ENCODE measurements at places on chromosomes 16 and 17.

- DNase-seq = no peak
These were observed at the start of gene AATK for GRCh38 chr17:81166033-81166492. Gene AATK (minus strand): TSS chr17:81166221. CDS start chr17:81165992, 229 bp downstream.

- DNase-seq = no peak
These were observed 18.9 kb upstream of the CFAP20 start for GRCh38 chr16:58148099-58148498.

GRCh38 chr17:41082626-41083025 is 1.3 kb upstream of the KRTAP4-7 start:
- no peak for DNase-seq

GRCh38 chr16:86232496-86232895 is 277.8 kb upstream of the FOXF1 start:
- no peak for DNase-seq

DNA sequence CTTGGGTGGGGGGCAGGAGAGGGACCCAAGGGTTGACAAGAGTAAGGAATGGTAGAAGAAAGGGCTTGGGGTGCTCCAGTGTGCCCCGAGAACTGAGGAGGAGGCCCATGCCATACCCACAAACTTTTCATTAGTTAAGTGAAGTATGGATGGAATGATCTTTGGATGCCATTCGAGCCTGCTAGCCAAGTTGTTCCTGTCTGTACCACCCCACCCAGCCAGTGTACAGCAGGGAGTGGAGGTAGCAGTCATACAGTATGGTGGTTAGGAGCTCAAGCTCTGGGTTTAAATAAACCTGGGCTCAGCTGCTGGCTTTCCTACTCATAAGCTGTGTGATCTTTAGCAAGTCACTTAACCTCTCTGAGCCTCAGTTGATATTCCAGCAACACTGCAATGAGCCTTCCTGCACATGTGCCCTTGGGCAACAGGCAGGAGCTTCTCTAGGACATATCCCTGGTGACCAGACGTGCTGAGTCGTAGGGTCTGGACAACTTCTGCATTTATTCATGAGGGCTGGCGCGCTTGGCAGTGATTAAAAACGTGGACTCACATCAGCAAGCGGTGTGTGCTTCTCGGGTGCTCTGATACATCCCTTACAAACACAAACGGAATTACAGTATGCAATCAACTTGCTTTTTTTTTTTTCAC is 22.9 kb downstream of the ITPRIPL2 start:
- DNase-seq = no peak

DNA sequence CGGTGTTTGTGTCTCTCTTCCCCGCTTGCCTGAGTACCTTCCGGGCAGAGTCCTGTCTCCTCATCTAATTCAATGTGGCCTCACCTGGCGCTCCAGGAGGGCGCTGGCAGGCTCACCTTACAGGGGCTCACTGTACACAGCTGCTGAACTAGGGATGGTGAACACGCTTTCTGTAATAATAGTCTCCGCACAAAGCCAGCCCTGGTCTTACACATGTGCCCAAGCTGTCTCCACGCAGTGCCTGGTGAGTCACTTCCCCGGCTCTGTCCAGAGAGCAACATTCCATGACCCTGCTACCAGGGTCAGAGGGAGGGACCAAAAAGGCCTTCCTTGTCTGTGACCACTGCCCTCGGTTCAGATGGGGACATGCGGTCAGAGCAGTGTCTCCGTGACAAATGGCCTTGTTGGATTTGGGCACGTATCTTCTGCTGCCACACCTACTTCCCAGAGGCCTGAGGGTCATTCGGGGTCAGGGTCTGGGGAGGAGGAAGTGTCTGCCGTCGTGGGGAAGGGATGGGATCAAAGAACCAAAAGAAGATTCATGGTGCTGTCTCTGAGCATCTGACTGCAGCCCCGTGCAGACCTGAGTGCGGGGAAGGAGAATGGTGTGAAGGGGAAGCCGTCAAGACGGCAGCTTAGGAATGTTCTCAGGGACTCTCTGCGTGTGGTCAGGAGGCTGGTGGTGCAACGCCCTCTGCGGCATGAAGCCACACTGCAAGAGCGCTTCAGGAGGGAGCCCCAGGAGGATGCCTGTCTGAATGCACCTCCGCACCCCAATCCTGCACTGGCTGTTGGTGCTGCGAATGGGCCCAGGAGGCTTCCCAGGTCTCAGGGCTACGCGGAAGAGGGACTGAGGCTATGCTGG is 68.8 kb downstream of the IL21R start:
- DNase-seq = no peak

GRCh38 chr17:38898812-38899348 is 26.5 kb upstream of the LASP1NB start:
- DNase-seq = no peak

DNA sequence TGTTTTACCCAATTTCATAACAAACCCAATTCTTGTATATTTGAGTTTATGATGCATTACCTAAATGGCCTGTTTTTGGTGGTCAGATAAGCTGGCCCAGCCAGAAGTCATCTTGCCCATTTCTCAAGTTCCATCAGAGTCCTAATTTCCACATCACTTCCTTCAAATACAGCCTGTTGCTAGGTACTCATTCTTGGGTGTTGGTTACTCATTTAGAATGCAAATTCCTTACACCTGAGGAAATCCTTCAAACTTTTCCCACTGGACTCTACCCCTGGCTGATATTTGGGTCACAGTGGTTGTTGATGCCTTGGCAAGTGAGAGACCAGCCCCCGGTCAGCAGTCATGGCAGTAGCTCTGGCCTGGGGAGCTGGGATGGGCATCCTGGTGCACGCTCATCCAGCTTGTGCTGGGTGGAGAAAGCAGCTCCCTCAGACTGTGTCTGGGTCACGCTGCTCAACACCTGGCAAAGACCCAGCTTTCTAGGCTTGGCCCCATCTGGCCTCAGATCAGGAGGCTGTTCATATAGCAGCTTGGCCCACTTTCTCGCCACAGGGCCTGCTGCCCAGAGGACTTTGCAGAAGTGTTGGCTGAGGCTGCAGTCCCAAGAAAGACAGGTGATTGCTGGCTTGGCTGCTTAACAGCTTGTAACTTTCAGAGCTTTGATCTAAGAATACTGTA is 25.8 kb downstream of the WSB1 start:
- DNase-seq = peak; percentile 57

DNA sequence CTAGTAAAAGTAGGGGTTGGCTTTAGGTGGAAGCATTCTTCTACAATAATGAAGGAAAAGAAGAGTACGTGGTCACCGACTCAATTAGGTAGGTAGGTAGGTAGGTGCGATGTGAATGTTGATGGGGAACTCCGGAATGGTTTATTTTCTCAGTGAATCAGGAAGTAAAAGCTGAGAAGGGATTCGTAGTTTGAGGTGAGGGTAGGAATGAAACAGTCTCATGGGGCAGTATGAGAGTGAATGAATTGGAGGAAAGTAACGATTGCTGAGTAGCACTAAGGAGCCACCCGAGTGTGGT is 13.9 kb downstream of the PER1 start:
- DNase-seq = no peak

GRCh38 chr17:44110011-44110686 is 13.3 kb downstream of the HDAC5 start:
- DNase-seq = no peak
